Inflammatory macrophage treated with lipopolysaccharide for 1 hour (primary cell): ENCODE measurements at places on chromosomes 6 and 20.
A peak's percentile ranks its signal among the peaks of the same experiment; 100 is the strongest.

GRCh38 chr20:21832442-21833385, 127.2 kb downstream of the PAX1 start:
- no peak for DNase-seq

DNA sequence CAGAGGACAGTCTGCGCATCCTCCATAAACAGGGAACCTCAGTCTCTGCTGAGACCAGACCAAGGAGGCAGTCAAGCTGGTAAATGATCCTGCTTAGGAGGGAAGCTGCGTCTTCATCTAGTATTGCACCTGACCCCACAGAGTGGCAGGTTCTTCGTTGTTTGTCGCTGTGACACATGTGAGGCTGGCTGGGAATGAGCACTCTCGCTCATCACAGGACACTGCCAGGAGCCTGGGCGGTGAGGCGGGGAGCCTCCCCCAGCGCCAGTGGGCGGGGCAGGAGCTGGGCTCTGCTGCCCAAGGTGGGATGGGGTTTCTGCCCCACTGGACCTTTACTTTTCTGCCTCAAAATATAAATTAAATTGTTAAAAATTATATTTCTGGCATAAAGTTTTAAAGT, 48.4 kb upstream of the SYNDIG1 start:
- DNase-seq: no peak

GRCh38 chr6:135289816-135290215, 108.7 kb downstream of the MYB start:
- DNase-seq: no peak

DNA sequence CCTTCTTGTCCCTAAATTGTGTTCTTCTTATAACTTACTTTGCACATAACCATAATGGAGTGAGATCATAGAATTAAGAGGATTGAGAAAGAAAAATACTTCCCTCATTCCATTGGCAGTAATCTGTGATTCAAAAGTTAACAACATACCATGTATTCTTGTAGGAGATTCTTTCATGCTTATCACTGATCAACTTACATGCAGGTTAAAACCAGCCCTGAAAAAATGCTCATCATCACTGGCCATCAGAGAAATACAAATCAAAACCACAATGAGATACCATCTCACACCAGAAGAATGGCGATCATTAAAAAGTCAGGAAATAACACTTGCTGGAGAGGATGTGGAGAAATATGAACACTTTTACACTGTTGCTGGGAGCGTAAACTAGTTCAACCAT, 36.5 kb upstream of the GFRAL start:
- no peak for DNase-seq

DNA sequence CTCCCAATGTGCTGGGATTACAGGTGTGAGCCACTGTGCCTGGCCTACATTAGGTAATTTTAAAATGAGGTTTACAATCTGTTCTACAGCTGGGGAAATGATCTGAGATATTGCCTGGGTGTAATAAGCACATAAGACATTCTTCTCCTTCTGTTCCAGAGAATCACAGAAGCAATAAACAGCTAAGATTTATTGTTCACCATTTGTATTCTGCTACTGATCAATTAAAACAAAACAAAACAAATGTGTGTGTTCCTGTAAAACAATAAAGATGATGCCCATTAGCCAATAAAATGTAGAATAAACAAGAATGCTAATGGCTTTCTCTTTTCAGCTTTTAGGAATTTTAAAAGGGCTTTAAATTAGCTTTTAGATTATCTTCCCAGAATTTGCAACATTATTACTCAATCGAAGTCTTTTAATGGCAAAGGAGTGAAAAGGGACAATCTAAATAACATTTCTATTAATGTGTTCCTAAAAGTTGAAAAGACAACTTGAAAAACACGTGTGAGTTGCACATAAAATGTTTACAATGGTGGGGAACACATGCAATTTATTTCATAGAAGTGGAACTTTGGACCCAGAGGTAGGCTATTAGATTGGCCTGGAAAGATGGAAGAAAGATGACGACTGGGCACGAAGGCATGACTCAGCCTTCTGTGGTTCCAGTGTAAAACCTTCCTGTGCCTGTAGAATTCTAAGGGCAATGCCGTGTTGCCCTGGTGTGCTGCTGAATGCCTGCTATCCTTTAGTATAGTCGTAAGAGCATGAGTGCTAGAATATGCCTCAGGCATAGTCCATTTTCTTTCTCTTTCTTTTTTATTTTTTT, 29.0 kb upstream of the DEK start:
- no peak for DNase-seq

DNA sequence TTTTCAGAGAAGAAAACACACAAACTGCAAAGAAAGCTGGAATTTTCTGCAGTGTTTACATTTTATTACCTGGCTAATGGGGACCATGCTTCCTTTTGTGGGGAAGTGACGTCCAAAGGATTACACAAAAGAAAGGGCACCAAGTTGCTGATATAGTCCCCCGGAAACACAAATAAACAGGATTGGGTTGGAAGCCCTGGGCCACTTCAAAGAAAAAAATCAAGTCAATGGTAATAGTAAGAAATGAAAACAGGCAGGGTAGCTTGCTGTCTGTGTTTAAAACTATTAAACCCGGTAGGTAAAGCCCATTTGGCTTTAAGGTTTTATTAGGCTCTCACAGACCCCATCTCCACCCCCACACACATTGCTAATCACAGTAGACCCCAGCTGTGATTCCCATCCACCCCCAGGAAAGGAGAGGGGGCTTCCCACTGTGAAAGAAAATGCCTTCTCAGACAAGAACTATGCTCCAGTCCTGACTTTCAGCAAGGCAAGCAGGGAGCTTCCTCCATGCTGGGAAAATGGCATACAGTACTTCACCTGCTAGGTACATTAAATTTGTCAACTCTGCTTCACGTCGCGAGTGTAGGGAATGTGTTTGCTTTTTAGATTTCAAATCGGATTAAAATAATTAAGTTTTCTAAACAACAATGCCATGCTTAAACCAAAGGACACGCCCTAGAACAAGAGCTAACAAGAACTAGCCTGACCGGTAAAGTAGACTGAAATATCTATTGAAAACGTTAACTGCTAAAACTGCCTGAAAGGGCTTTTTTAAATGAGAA, 1.1 kb downstream of the PERP start:
- no peak for DNase-seq

DNA sequence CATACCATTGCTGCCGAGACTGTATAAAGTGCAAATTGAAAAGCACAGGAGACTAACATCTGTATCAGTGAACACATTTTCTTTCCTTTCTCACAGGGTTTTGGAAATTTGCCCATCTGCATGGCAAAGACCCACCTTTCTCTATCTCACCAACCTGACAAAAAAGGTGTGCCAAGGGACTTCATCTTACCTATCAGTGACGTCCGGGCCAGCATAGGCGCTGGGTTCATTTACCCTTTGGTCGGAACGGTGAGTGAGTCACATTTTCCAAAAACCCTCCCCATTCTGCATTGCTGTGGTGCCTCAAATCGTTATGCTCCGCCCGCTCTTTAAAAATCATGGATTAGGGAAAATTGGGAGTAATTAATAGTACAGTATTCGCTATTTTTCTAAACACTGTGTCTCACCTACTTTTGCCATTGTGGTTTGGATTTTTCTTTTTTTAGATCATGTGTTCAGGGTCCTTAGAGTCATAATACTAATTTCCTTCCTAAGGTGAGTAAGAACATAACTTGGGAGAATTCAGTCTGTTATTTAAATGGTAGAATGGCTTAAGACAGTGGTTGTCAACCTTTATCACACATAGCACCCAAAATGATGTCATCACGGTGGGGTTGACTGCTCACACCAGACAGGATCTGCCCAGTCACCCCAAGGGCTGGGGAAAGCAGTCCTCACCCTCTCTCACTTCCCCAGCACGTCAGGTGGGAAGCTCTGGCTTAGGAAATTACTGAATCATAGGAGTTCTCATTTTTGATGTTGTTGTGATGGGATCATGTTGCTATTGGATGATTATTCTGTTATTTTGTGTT, 171.6 kb downstream of the MTHFD1L start:
- peak; percentile 42 for DNase-seq

GRCh38 chr6:149948011-149948410, 6.2 kb downstream of the ULBP2 start:
- DNase-seq: no peak

- no peak for DNase-seq
These were observed 19.9 kb downstream of the PXT1 start for GRCh38 chr6:36422714-36423100.

- DNase-seq: no peak
These were observed 20.5 kb upstream of the NT5E start for GRCh38 chr6:85429346-85429745.

- DNase-seq: no peak
These were observed 513.0 kb downstream of the EPHA7 start for GRCh38 chr6:92906385-92906784.

DNA sequence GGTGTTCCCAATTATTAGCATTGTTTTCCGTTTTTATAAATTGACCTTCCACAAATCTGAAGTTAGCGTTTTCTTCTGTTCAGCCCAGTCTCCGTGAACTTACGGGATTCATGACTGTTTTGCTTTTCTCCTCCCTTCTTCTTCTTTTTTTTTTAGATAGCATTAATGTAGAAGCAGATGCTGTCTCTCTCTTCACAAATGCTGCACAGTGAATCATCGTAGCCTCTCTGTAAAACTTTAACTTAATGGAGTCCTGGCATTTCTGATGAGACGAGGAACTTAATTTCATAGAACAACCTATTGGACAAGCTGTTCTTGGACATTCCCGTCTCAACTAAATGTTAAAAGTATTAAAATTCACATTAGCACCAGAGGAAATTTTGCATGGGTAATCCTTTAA, 138.0 kb upstream of the EEF1E1 start:
- no peak for DNase-seq

DNA sequence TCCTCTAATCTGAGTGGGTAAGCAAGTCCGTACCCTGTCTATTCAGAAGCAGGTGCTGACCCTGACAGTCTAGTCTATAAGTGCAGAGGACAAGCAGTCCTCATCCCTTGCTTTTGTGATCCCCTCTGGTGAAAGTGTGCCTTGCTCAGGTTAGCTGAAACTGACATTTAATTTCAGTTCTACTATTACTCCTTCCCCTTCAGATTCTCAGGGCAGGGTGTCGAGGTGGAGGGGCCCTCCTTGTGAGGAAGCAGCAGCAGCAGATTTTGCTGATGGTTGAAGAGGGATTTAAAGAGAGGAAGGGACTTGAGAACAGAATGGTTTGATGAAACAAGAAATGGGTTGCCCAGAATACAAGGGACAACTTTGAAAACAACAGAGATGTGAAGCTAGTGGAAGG, 309.3 kb downstream of the CLIC5 start:
- DNase-seq: no peak

GRCh38 chr20:41587956-41588355, 30.2 kb downstream of the CHD6 start:
- DNase-seq: no peak

DNA sequence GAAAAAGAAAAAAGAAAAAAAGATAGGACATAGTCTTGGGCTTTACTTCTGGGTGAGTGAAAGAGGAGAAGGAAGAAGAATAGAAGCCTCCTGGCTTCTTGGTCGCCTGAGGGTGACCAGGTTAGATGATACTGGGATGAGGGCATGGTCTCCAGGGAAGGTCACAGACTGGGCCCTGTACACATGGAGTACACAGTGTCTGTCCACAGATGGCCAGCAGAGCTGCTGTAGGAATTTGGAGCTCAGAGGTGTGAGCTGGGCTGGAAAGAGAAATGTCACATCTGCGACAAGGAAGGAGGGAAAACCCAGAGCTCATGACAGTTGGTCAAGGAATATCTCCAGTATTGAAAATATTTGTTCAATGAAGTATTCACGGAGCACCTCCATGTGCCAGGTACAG, 56.1 kb downstream of the DLGAP4 start:
- DNase-seq: no peak

GRCh38 chr6:165910184-165910966, 247.3 kb upstream of the PDE10A start:
- DNase-seq: no peak

DNA sequence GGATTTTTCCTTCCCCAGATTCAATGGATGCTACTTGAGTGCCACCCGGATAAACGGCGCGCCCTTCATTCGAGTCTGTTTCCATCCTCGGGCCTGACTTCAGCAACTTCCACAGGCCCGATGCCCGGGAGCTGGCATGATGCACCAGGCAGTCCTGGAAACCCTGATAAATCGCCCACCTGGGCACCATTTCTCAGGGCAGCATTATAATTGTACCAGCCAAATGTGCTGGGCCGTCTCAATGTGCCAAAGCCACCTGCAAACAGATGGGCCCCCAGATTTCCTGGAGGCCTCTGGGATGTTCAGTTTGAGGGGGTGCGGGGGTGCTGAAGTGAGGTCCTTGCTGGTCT, 65.8 kb downstream of the NOL4L start:
- no peak for DNase-seq

- DNase-seq: no peak
These were observed 47.9 kb upstream of the IL17A start for GRCh38 chr6:52138284-52138683.

- DNase-seq: no peak
These were observed 12.8 kb upstream of the PLN start for GRCh38 chr6:118535176-118535844.

GRCh38 chr20:41889126-41889843, 271.1 kb upstream of the CHD6 start:
- no peak for DNase-seq

DNA sequence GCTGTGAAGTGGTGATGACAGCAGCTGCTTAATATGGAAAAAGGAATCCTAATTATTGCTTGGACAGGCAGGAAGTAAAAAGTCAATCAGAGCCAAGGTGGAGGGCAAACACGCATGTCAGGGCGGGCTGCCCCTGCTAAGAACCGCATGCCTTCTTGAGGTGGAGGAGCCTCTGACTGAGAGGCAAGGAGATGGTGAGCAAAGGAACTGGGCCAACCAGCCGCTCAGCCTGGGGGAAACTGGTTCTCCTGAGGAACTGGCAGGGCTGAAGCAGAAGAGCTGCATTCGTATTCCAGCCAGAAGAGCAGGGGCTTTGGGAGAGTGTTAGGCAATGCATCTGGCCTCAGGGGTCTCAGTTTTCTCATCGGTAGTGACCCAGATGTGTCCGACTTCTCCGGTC, 13.1 kb upstream of the MLN start:
- DNase-seq: no peak

DNA sequence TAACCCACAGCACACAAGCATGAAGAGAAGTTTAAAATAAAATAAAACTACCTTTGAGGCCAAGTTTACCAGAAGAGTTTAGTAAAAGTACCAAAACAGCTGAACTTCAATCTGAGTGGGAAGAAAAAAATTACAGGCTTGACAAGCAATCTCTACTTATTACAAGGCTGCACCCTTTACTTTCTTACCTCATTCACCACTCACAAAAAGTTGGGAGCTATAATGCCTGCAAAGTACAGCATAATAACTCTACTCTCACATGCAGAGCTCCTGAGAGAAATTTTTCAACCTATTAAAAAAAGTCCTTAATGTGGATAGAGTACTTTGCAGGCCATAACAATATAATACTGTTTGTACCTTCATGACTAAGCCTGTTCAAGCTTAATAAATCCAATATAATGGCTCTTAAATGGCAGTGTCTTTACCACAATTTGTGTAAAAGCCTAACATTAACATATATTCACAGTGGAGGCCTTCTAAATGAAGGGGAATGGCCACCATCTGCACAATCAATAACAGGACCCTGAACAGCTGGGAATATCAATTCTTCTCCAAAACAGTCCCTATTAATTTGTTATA, 103.1 kb downstream of the DST start:
- DNase-seq: no peak
